ENCODE measurements at places on chromosomes 6 and 20. TPM values are rescaled to one million over a fixed set of nuclear protein-coding genes. Genes with fewer than 3 reads are reported as not detected.

GPR63 gene
- total RNA-seq: 3.5 TPM

GRCh38 chr6:38192011-38192410 lies 372.5 kb downstream of the ZFAND3 start:
- no peak for DNase-seq

DNA sequence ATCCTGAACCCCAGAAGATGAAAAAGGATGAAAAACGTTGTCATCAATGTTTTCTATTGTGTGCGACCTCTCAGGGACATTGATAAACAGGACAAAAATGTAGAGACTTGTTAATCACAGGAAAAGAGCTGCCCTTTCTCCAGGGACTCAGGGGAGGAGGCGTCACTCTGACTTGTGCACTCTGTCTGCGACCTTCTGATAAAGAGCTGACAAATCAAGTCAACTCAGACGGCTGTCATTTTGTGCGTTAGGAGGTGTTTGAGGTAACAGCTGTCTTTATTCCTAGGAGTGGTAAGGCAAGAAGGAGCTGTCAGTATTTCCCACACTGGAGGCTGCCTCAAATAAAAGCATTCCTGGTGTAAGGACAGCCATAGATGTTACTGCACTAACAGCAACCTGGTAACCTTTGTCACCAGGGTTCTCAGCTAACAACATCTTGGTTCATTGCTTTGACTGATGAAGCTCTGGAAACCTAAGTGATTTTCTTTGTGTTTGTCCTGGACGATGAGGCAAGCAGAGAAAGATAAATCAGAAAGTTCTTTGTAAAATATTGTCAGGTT lies 38.6 kb upstream of the NXT1 start:
- DNase-seq: no peak

DNA sequence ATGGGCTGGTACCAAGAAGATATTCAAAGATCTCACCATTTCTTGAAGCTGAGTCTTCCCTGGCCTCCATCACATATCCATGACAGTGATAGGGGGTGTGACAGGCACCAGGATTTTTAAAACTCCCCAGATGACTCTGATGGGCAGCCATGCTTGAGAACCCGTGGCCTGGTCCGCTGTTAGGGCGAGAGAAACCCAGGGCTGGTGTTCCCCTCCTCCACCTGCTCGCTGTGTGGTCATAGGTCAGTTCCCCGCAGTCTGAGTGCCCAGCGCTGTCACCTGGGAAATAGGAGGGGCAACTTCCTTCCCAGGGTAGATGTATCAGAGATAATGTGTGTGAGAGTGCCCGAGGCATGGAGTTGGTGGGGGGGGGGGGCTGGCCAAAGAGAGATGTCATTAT lies 50.9 kb downstream of the TMEM242 start:
- DNase-seq: no peak

GRCh38 chr6:14682812-14683211 lies 563.1 kb upstream of the JARID2 start:
- no peak for DNase-seq

ELOVL4 gene
- not detected for total RNA-seq

All from HCT116 (cell line).